ENCODE measurements at places on chromosomes 4 and X.

DNA sequence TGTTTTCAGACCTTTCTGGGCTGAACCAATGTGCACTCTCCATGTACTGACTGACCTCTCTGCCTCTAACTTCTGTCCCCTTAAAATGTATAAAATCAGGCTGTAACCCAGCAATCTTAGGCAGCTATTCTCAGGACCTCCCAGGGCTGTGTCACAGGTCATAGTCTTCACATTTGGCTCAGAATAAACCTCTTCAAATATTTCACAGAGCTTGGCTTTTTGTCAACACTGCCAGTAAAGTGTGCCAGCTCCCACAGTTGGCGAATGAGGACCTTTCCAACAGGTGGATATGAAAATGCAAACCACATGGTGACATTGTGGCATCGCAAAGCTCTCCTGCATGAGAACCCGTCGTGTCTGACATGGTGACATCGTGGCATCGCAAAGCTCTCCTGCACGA, 76.4 kb downstream of the ACOX3 start:
- DNase-seq = no peak

- no peak for DNase-seq
Measured at GRCh38 chr4:185868983-185869382, 57.0 kb upstream of the SORBS2 start.

DNA sequence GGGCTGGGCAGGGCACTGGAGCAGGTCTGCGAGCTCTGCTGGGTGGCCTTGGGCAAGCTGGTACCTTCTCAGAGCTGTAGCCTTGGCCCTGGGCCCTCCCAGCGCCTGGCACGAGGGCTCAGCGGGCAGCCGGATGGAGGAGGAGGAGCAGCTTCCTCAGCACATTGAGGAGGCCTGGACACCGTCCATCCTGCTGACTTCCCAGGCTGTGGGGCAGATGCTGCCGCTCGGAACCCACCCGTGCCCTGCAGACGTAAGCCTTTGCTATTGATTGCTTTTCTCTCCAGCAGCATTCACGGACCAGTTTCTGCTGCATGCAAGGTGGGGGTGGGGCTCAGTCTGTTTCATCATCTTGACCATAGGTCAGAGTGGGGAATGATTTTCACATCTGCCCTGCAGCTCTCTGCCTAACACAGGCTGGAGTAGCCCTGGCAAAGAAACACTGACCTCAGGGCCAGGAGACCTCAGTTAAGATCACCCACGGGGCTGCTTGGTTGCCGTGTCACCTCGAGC, 80.7 kb upstream of the PSAPL1 start:
- no peak for DNase-seq

GRCh38 chr4:78481180-78481579, 70.4 kb upstream of the ANXA3 start:
- DNase-seq = no peak

DNA sequence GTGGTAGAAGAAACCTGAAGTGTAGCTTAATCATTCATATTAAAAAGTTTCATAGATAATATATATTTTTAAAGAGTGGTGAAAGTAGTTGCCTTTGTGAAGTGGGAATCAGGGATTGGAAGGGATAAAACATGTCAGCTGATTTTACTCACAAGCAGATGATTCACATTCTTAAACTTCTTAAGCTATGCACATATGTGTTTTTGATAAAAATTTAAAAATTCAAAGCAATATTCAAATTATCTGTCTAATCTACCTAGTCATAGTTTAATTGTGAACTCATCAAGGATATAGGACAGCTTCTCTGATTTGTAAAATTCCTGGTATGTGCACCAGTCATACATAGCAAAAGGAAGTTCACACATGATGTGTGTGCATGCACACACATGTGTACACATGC, 520.6 kb upstream of the PITX2 start:
- no peak for DNase-seq

DNA sequence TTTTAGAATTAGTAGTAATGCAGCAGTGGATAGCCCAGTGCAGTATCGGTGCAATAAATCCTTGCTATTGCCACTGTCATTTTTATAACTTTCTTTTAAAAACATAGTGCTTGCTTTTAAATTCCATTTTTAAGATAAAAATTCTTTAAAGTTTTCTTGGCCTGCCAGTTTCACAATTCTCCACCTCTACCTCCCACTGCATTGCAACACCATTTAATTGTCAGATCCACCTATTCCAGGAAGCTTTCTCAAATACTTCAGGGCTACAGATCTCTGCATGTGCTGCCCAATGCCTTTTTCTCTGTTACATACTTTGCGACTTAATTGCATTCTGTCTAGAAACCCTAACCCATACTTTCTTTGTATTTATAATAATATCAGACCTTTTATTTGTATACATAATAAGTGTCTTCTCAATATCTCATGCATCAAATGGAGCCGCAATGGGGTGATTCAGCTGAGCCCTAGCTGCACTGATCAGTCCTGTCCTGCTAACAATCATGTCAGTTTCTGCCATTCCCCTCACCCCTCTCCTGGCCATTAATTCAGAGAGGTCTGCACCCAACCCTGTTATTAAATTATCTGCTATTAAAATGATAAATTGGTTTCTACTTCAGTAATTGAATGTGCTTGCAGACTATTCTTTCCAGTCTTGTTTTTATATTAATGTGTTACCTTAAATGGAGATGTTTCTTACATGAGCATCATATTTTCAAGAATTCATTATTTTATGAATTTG, 193.1 kb downstream of the SLIT2 start:
- DNase-seq = no peak

DNA sequence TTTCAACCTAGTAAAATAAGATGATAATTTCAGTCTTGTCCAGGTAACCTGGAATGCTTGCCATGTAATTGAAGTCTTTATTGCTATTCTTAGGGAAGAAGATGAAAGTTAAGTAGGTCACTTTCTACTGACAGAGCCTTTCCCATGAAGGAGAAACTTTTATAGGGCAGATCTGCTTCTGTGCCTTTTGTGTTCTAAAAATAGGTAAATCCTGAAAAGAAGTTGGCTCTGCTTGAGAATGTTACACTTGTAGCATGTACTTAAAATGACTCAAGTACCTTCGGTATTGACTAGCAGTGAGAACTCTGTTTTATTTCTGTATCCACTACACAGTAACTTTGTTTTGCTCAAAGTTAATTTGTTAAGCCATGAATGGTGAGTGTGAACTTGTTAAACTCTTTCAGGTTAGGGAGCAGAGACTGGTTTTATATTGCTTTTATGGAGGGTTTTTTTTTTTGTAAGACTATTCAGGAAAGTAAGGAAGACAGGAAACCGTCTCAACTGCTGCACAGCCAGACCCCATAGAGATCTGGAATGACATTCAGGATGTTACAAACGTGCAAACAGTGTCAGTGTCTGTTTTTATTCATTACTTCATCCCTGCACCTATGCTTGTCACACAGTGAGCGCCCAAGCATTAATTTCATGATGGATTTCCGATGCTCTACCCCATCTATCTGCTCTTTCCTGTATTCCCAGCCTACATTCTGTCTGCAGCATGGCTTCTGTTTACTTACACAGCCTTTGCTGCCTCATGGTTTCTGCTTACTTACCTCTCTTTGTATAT, 53.0 kb downstream of the SEPTIN11 start:
- DNase-seq = no peak

GRCh38 chr4:96173756-96174155, 333.9 kb downstream of the PDHA2 start:
- no peak for DNase-seq

GRCh38 chr4:15197005-15197404, 194.7 kb downstream of the CPEB2 start:
- DNase-seq = no peak

DNA sequence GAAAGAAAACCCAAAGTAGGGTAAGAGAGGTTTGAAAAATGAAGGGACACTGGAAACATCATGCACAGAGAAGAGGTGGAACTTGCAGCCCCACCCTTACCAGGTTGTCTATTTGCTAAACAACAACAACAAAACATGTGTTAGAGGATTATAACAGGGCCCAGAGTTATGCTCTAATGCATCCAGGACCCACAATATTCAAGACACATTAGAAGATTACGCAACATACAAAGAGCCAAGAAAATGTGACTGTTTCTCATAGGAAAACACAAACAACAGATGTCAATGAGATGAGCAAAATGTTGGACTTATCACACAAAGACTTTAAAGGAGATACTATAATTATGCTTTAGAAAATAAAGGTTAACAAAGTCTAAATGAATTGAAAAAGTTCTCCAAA, 128.5 kb downstream of the LRBA start:
- DNase-seq = no peak

GRCh38 chr4:3303923-3304710, 11.3 kb downstream of the RGS12 start:
- DNase-seq = no peak

DNA sequence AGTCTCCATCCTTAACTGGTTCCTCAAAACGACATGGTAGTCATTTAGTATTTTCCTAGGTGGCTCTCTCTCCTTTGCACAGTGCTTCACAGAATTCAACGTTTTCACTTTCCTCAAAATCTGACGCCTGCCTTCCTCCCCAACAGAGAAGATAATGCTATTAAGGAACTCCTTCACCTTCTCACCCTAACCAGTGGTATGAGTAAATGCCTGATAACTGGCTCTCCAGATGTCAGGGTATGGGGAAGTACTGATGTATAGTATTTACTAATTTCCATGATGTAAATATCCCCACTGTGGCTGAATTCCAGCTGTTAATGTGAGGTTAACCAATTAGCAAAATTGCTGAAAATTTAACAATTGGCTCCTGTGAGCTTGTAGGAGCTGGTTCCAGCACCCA, 28.8 kb upstream of the NSUN7 start:
- no peak for DNase-seq

GRCh38 chrX:71541210-71542022, 8.5 kb downstream of the OGT start:
- no peak for DNase-seq

- DNase-seq = no peak
Measured at GRCh38 chr4:170114636-170115035, 24.9 kb upstream of the AADAT start.

DNA sequence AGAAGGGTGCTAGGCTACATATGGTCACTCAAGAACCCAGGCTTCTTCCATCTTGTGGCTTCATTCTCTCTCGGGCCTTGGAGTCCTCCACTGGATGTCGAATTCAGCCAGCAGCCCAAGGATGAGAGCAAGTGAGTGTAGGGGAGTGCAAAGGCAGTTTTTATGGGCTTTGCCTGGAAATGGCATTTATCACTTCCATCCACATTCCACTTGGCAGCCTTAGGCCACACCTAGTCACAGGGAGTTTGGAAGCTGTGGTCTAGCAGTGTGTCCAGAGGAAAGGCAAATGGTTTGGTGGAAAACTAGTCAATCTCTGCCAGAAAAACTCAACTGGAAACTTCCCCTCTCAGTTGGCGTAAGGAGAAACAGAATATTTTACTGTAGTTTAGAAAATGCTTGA, 59.0 kb downstream of the NHS start:
- DNase-seq = no peak

DNA sequence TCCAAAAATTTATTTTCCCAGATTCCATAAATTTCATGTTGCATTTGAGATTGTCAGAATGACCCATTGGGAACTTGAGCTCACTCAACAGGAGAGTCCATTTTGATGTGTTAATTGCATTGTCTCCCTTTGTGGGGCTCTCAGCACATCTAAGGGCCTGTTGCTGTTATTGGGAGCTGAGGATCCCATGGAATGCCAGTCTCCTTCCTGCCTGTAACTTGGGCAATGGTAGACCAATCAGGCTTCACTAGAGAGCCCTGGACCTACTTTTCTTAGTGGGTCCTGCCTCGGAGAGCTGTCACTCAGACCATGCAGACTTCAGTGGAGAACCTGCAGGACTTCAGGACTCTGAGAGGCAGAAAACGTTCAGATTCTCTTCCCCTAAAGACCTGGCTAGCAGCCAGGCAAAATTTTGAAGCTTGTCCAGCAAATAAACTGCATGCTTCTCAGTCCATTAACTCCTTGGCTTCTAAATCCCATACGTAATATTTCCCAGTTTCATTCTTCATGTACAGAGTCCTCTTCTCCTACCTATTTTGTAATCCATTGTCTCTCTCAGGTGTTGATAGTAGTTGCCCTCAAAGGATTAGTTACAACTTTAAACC, 25.1 kb downstream of the OCRL start:
- DNase-seq = no peak

GRCh38 chr4:165403048-165403447, 24.2 kb downstream of the CPE start:
- no peak for DNase-seq

DNA sequence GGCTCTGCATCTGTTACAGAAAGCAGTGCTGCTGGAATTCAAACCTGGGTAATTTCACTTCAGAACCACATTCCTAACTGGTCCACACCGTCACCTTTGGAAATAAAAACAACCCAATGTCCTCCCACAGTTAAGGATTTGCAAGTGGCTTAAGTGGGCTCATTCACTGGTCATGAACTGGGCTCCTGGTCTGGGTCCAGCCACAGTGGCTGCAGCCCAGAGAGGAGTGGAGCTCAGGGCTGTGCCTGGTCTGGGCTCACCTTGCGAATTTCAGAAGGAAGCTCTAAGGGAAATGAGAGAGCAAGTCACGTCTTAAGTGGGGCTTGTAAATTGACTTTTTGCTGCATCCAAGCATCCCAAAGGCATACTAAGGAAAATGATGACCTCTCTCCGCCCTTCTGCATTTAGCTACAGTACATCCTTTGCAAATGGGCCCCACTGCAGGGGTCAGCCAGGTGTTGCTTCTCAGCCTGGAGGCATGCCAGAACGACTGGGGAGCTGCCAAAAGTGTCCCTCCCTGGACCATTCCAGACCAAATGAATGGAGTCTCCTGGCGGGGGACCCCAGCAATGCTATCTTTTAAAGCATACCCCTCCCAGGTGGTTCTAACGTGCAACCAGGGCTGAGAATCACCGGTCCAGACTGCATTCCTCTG, 25.6 kb upstream of the CRMP1 start:
- DNase-seq = no peak

- no peak for DNase-seq
Measured at GRCh38 chr4:41325901-41326300, 69.2 kb downstream of the UCHL1 start.

GRCh38 chr4:7795983-7796382, 143.7 kb downstream of the AFAP1 start:
- no peak for DNase-seq

GRCh38 chr4:71130827-71131603, 137.6 kb downstream of the DCK start:
- DNase-seq = no peak

GRCh38 chrX:29471829-29472228, 743.5 kb upstream of the MAGEB2 start:
- DNase-seq = no peak

DNA sequence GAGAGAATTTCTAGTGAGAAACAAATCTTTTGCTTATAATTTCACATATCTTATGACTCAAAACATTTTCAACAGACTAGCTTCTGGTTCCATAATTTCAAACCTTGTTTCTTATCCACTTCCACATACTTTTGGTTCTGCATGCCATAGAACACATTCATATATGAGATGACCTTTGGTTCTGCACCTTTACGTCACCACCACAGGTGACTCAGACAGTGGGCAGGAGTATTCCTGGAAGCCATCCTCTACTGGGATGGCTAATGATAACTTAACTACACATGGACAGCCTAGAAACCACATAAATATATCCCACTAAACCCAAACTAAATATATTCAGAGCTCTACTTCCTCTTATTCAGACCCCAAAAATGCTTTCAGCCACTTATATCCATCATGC, 133.3 kb downstream of the DCK start:
- no peak for DNase-seq

- no peak for DNase-seq
Measured at GRCh38 chr4:87529187-87529586, at the start of gene SPARCL1. Gene SPARCL1 (minus strand): TSS chr4:87529376. CDS start chr4:87499574, 29,802 bp downstream.

- DNase-seq = no peak
Measured at GRCh38 chr4:151530230-151530629, 121.3 kb downstream of the FHIP1A start.

Measured in stimulated activated CD8-positive, alpha-beta memory T cell treated with anti-CD3 and anti-CD28 coated beads, Interleukin-12 subunit alpha, Interleukin-12 subunit beta, amount 100 ng/mL, for 4 hours (primary cell).